AG09309 (cell line): ENCODE measurements at places on chromosomes 2 and 18.
A peak's percentile ranks its signal among the peaks of the same experiment; 100 is the strongest.

DNA sequence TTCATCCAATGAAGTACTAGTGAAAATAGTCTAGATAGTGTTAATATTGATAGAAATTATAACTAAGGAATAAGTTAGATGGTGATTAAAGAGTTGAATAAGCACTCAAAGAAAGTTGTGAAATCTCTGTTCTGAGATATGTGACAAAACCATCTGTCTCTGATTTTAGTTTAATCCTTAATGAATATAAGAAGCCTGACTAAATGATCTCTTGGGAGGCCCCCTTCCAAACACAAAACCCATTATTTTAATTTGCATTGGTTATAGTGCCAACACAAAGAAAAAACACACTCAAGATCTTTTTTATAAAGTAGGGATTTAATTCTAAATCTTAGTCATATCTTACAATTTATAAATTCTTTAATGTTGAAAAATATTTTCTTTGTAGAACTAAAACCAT lies 34.0 kb downstream of the SCN2A start:
- no peak for DNase-seq

DNA sequence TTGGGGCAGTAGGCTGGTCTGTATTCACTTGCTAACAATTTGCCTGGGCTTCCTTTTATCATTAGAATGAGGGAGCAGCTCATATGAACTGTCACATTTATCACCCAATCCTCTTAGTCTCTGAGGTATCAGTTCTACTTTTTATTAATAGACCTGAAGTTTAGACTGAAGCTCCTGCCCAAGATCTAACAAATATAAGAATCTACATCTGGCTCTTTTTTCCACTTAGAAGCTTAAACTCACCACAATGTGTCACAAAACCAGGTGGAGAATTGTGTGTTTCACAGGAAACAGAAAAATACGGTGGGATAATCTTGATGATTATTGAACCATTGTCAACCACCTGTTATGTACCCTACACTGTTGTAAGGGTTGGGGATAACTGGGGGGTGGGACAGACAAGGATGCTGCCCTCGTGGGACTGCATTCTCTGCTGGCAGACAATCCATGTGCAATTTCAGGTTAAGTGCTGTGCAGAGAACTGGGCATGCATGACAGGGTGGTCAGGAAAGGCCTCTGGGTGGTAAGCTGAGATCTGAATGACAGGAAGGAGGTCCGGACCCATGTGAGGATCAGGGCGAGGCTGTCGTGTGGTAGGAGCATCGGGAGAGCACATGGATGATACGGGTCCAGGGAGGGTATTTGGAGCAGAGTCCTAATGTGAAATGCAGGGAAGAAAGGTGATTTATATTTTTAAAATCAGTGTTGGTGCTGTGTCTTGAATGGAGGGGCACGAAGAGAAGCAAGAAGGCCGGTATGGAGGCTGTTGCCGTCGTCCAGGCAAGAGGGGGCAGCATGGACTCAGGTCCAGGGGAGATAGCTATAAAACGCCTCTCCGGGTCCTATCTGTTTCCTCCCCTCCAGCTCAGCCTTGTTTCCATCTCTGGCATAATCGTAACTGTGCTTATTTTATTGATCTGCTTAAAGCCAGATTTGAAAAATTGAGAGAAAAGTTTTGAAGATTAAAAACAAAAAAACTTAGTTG lies 17.6 kb downstream of the MYL12B start:
- DNase-seq: no peak

- DNase-seq: no peak
These were observed 30.1 kb downstream of the IGFBP5 start for GRCh38 chr2:216665242-216665641.

DNA sequence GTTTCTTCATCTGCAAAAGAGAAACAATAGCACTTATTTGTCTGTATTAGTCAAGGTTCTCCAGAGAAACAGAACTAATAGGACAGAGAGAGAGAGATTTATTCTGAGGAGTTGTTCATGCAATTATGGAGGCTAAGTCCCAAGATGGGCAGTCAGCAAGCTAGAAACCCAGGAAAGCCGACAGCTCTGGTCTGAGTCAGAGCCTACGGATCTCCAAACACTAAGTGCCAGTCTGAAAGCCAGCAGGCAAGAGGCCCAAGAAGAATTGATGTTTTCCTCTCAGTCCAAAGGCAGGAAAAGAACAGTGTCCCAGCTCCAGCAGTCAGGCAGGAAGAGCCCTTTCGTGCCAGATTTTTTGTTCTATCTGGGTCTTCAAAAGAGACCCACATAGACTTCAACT lies 36.5 kb upstream of the SLC66A3 start:
- no peak for DNase-seq

DNA sequence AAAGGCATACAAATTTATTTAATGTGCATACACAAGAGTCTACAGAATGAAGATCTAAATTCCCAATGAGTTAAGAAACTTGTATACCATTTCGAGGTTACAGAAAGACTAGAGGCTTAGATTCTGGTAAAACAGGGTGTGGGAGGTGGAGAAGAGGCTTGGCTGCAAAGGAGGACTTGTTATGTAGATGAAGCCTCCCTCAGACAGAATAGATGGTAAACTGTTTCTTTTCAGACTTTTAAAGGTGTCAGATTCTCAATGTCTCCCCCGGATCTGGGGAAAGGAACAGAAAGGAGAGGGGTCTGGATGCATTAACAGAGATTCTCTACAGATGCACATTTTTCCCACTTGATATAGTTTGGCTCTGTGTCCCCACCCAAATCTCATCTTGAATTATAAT lies 126.0 kb downstream of the ST6GAL2 start:
- no peak for DNase-seq

GRCh38 chr2:119592436-119592835 lies 48.2 kb downstream of the CFAP221 start:
- DNase-seq: no peak

DNA sequence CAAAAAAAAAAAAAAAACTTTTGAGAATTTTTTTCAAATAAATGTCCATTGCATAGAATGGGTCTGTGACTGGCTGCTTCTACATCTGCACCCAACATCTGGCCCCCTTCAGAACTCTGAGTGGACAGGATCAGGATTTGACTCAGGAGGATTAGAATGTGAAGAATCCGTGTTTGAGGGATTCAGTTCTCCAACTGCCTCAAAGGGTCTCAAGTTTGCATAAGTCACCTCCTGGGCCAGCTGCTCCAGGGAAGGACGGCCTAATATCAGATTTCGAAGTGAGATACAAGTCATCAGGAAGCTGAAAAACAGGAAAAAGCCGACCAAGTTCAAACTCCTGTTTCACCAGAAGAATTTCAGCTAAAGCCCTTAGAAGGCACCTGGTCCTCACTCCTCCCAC lies 10.9 kb downstream of the MAT2A start:
- peak; percentile 77 for DNase-seq

GRCh38 chr2:20327370-20327769 lies 23.3 kb downstream of the PUM2 start:
- no peak for DNase-seq

- no peak for DNase-seq
These were observed 63.1 kb downstream of the FAM171B start for GRCh38 chr2:186757009-186757408.

DNA sequence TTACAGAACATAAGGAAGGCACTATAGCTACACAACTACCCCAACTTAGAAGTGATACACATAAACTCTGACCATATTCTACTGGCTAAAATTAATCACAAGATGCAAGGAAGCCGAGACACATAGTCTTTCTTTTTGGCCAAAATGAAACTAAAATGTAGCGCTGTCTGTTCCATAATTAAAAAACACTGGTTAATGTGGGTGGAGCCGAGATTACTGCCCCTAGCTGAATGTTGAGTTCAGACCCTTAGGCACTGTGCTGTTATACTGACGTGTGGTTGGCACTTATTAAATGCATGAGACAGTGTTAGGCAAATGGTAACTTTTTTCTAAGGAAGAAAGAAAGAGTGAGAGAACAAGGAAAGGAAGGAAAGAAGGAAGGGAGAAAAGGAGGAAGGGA lies 254.6 kb upstream of the RND3 start:
- no peak for DNase-seq

GRCh38 chr2:172103471-172104272 lies 972 bp upstream of the DLX2 start:
- no peak for DNase-seq

DNA sequence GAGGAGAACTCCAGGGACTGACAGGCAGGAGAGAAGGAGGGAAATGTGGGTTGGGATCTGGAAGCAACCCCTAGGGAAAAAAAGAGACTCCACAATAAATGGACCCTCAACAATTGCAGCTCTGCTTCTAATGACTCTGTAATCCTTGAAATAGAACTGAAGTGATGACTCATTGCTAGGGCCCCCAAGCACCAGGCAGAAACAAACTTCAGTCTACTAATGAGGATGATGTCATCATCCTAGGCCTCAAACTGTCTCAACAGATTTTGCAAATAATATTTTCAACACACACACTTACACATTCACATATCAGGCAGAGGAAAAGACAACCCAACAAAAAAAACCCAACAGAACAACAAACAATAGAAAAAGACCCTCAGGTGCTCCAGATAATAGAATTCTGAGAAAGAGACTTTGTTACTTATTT lies 143.3 kb downstream of the HDAC4 start:
- DNase-seq: peak; percentile 67

GRCh38 chr2:199336546-199336945 lies 121.2 kb downstream of the SATB2 start:
- DNase-seq: no peak

DNA sequence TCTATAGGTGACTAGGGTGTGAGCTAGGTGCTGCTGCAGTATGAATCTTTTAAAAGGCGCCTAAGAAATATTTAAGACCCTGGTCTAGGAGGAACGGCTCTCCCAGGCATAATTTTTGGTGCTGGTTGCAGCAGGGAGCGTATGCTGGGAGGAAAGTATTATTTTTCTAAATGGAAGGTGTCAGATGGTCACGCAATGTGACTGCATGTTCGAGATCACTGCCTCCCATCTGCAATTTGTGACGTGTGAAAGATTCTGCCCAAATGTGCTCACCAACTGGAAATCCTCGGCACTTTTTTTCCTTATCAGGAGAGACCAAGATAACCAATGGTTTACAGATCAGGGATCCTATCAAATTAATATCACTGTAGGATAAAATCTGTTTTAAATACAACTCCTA lies 95.6 kb upstream of the KLHL14 start:
- DNase-seq: no peak

DNA sequence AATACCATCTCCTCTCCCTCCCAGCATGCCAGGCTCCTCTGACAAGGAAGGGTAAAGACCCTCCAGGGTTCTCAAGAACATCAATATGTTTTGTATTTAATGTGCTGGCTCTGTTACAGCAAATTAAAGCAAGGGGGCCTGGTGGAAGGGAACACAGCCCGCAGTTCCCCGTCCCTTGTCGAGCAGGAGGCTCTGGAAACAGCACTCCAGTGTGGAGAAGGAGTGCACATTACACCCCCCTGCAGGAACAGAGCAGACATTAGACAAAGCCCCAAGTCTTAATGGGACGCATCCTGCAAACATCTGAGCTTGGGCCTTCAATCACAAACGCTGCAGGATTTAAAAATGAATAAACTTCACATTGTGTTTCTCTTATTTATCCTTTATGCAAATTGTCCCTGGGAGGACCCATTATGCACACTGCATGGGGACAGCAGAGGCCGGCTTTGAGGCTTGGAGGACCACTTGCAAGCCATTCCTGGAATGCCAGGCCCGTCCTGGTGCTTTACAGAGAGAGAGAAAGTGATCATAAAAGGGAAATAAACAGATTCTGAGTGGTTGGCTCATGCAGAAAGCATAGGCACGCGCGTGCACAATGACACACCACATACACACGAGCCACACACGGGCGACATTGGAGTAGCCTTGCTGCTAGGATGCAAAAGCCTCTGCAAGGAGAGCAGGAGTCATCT lies 328.7 kb downstream of the SMAD2 start:
- no peak for DNase-seq

GRCh38 chr2:134668821-134669220 lies 50.0 kb downstream of the TMEM163 start:
- DNase-seq: no peak

- DNase-seq: peak; percentile 80
These were observed 108.1 kb downstream of the ARHGEF33 start for GRCh38 chr2:38997781-38998180.

DNA sequence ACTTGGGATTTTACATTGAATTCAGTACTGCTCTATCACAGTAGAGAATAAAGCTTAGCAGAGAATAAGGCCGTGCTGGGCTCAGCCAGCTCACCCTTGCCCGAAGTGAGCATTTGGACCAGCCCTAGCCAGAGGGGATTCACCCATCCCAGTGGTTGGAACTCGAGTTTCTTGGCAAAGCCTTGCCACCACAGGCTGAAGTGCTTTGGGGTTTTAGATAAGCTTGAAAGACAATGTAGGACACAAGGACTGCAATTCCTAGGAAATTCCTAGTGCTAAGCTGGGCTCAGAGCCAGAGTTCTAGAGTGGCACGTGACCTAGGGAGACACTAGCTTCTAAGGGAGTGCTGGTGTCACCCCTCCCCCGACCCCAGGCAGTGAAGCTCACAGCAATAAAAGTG lies 28.0 kb downstream of the SERPINB11 start:
- no peak for DNase-seq

DNA sequence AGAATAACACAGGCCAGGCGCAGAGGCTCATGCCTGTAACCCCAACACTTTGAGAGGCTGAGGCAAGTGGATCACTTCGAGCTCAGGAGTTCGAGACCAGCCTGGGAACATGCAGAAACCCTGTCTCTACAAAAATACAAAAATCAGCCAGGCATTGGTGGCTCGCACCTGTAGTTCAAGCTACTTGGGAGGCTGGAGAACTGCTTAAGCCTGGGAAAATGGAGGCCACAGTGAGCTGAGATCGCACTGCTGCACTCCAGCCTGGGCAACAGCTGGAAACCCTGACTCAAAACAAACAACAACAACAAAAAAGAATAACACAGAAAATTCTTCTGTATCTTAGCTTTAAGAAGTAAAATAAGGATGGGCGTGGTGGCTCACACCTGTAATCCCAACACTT lies 440.3 kb downstream of the LRATD1 start:
- no peak for DNase-seq

DNA sequence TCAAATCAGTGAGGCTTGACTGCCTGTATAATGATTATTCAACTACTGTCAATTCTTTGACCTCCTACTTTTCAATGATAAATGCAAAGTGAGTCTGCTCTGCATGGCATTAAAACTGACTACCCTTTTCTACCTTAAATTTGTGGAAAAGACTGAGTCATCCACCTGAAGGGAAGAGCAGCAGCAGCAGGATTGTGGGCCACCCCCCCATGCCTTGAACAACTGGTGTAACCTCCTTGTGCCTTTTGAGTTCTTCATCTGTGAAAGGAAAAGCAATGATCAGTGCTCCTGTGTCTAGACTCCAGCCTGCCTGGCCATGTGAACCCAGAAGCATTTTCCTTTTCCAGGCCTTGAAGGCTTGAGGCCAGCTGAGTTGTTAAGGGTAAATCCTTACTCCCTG lies 102.9 kb downstream of the OSR1 start:
- DNase-seq: no peak

DNA sequence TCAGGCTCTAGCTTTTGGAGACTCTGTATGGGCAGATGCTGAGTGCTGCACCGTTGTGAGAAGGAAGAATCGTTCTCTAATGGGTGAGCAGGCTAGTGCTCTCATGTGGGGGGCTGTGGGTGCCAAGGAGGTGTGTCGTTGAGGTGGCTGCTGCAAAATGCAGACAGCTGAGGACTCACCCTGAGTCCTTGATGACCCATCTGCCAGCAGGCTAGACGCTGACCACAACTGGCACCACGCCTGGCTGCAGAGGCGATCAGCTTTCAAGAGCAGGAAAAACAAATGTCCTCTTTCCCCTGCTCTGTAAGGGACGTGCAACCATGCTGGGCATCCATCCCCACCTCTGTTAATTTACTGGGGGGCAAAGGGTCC lies 48.2 kb downstream of the HAUS1 start:
- peak; percentile 43 for DNase-seq
